Right renal cortex interstitium (tissue), 3 donors: ENCODE measurements at places on chromosomes 2 and 18. TPM values are rescaled to one million over a fixed set of nuclear protein-coding genes. Genes with fewer than 3 reads are reported as not detected.

- no peak for DNase-seq
Measured at GRCh38 chr2:166106431-166107015, 21.3 kb downstream of the SCN1A start.

- DNase-seq = no peak
Measured at GRCh38 chr2:170714381-170715061, 616 bp upstream of the SP5 start.

GRCh38 chr2:44170311-44170717, 1.6 kb downstream of the PPM1B start:
- DNase-seq = peak; percentile 16

DNA sequence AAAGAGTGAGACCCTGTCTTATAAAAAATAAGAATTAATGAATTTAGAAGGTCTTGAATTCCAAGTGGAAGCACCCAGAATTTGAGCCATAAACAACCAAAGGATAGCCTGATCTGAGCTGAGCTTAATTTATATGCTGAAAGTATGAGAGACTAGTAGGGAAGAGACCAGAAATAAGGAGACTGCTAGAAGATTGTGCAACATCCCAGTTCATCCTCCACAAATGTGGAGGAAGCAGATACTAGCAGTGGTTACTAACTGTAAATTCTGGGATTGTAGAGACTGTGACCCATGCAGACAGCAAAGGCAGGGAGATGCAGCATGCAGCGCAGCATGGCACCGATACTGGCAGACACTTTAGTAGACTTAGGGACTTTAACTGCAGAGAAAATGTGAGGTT, 1.5 kb upstream of the SULT1C2 start:
- DNase-seq = no peak

- no peak for DNase-seq
Measured at GRCh38 chr2:36650031-36650829, 46.3 kb upstream of the VIT start.

DNA sequence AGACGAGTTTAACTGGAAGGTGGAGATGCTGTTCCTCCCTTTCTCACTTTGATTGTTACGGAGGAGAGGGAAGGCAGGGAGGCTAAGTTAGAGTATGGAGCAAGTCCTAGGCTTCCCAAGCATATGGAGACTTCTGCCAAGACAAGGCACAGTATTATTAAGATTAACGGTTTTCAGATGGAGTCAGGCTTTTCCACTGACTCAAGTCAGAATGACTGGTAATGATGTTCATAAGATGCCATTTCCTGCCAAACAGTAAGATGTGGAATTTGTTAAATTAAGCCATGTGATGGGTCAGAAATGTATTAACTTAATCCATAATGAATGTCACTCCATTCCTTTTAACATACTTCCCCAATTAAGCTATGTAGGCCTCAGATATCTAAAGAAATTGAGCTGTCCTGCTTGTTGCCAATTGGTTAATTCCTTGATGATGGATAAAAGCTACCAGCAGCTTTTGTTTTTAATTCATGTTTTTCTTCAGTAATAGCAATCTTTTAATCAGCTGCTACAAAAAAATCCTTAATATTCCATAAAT, 383.7 kb downstream of the ZNF521 start:
- no peak for DNase-seq

DNA sequence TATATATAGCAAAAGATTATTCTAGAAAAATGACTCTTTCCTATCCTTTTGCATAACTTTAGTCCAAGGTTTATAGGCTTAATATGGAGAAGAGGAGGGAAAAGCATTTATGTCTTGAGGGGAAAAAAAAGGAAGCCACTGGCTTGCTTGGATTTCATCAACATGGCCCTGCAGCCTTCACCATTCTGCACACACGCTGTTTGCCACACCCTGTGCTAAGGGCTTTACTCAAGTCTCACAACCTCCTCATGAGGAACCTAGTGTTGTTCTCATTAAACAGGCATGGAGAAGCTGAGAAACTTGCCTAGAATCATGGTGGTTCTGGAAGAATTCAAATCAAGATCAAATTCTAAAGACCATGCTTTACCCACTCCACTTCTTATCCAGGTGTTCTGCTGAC, 117.3 kb upstream of the TTC39C start:
- no peak for DNase-seq

- DNase-seq = no peak
Measured at GRCh38 chr2:12127638-12128037, 381.2 kb downstream of the LPIN1 start.

DNA sequence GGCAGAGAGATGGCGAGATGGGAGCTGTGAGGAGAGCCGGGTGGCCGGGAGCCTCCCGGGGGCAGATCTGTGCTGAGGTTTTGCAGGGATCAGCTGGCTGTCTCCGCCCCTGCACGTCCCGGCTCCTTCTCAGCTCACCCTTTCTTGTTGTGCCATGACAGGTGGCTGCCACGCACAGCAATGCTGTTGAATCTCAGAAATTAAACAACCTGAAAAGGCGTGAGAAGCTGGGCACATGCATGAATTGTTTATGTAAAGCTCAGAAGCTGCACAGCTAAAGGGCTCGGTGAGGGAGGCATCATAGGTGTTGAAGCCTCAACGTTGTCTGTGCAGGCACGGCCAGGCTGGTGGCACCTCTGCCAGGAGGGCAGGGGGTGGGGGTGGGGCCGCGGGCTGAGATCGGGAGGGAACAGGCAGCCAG, 858 bp upstream of the RTP5 start:
- DNase-seq = no peak

DNA sequence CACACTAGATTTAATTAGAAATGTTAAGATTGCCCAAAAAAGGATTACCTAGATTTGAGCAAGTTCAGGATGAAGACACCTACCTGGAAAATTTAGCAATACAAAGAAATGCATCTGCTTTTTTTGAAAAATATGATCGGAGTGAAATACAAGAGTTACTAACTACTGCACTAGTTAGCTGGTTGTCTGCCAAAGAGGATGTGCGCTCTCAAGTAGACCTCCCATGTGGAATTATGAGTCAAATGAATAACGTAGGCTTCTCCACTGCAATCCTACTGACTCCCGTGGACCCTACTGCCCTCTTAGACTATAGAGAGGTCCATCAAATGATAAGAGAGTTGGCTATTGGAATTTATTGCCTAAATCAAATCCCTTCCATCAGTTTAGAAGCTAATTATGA, 2.0 kb downstream of the ANKAR start:
- no peak for DNase-seq

- DNase-seq = no peak
Measured at GRCh38 chr18:7596147-7596546, 29.0 kb downstream of the PTPRM start.

- no peak for DNase-seq
Measured at GRCh38 chr2:80288576-80288975, 16.0 kb downstream of the LRRTM1 start.

GRCh38 chr18:52391810-52392559, 52.0 kb downstream of the DCC start:
- DNase-seq = no peak

- DNase-seq = no peak
Measured at GRCh38 chr2:12050396-12050795, 304.0 kb downstream of the LPIN1 start.

DNA sequence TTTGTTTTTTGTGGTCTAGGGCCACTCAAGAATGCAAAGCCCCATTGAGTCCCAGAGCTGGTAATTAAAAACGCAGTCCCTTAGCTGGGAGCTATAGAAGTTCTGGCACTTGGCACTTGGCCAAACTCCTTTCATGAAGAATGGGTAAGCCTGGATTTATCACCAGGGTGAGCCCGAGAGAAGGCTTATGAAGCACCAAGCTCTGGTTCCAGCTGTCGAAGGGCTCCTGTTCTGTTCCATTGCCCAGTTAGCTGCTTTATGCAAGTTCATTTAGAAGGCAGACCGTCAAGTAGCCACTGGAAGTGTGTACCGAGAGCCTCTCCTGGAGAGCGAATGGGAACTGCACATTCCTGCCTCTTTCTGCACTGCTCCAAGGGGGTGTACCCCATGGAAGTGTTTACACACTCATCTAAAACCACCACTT, 14.2 kb downstream of the ECEL1 start:
- peak; percentile 31 for DNase-seq

GRCh38 chr2:38415728-38416291, 38.7 kb upstream of the ATL2 start:
- DNase-seq = no peak

DNA sequence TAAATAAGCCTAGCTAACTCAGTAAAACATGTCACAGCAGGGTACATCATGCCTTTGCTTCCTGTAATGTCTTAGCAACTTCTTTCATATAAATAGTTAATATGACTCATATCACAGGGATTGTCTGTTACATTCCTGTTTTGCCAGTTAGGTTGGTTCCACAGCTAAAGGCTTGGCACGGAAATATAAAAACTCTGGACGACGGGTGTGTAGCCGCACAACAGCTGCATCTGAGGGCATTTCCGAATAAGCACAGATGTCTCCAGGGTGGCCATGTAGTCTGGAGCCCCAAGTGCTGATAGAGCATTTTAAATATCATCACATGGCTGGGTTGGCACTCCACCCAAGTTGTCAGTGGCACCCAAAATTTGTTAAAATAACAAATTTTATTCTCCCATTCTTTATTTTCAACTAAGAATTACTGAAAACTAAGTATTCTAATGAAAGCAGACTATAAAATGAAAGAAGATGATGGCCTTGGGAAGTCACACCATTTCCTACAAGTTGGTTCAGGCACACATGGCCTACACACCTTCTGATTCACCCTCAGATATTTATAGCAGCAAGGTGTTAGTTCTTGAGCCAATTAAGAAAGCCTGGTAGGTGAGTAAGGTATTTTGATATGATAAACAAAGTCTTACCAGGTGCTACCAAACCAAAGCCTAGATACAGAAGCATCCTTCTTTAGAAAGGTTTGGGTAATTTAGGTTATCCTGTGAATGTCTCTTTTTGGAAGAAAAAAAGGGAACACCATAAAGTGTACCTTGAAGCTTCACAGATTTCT, 61.8 kb upstream of the STK17B start:
- DNase-seq = no peak

DNA sequence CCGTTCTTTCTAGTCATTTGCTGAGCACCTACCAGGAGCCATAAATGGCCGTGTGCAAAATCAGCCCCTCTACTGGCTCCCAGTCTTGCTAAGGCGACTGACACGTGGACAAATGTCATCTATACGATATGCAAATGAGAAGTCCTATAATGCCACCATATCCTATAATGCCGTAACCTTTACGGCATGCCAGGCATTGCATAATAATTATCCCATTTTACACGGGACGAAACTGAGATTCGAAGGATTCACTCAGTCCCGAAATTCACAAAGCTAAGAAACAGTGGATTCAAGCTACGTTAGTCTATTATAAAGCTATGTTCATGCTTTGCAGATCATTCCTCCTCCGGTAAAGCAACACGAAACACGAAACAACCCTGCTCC, 34.1 kb upstream of the RNF149 start:
- no peak for DNase-seq

GRCh38 chr2:39437522-39438296, 624 bp upstream of the MAP4K3 start:
- DNase-seq = no peak

- DNase-seq = no peak
Measured at GRCh38 chr2:231161252-231161839, 36.5 kb upstream of the HTR2B start.

DNA sequence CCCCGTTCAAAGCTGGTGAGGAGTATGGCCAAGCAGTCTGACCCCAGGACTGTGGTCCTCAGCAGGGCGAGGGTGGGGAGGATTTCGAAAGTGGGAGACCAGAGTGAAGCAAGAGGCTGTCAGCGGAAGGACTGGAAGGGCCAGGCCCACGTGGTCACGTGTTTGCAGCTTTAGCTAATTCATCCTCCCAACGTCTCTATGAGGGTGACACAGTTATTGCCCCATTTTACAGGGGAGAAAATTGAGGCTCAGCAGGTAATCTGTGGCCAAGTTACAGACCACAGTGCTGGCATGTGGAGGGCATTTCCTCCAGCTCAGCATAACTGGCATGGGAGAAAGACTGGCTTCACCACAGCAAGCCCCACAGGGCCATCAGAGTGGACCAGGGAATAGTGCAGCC, 45.4 kb upstream of the LTBP1 start:
- DNase-seq = no peak

The NR4A2 gene
- 0.35 TPM for polyA plus RNA-seq

The FTCDNL1 gene
- polyA plus RNA-seq = 1.2 TPM

The DNAH6 gene
- 1.9 TPM for polyA plus RNA-seq

The RFTN2 gene
- polyA plus RNA-seq = 21.4 TPM

The FOXI3 gene
- polyA plus RNA-seq = 0.13 TPM

The DNAJC5G gene
- polyA plus RNA-seq = 0.58 TPM

The ZAP70 gene
- polyA plus RNA-seq = 1.5 TPM

The ABCB11 gene
- polyA plus RNA-seq = 0.03 TPM

The SNRPD1 gene
- 183 TPM for polyA plus RNA-seq
